Melanocyte of skin (primary cell): ENCODE measurements at places on chromosomes 16 and 17. TPM values are rescaled to one million over a fixed set of nuclear protein-coding genes. Genes with fewer than 3 reads are reported as not detected.

IRX6 gene
- total RNA-seq: 2.7 and 2.8 TPM in 2 replicates

ARL5C gene
- under 0.01 TPM in 1 of 2 replicates, not detected in the other for total RNA-seq

PLK1 gene
- 13.1 and 31.3 TPM in 2 replicates for total RNA-seq

KRT33A gene
- not detected in 2 replicates for total RNA-seq

SLFN5 gene
- total RNA-seq: 51.6 and 125 TPM in 2 replicates

GDPD1 gene
- total RNA-seq: 2.0 and 2.6 TPM in 2 replicates

MED1 gene
- 30.6 and 35.5 TPM in 2 replicates for total RNA-seq

CDC42EP4 gene
- total RNA-seq: 8.5 and 14.0 TPM in 2 replicates

PDILT gene
- not detected in 2 replicates for total RNA-seq

EVI2A gene
- 4.8 and 5.8 TPM in 2 replicates for total RNA-seq

STAT3 gene
- 142 and 175 TPM in 2 replicates for total RNA-seq

TMEM231 gene
- total RNA-seq: 16.3 and 20.1 TPM in 2 replicates

RABEP2 gene
- total RNA-seq: 20.6 and 25.8 TPM in 2 replicates

ST6GALNAC2 gene
- 60.2 and 64.3 TPM in 2 replicates for total RNA-seq

SCIMP gene
- total RNA-seq: not detected in 2 replicates

CCL18 gene
- 2.9 and 3.8 TPM in 2 replicates for total RNA-seq

SRL gene
- total RNA-seq: not detected in 2 replicates

ZNF597 gene
- 2.1 and 2.5 TPM in 2 replicates for total RNA-seq

SALL1 gene
- not detected in 2 replicates for total RNA-seq

VAT1 gene
- 695 and 703 TPM in 2 replicates for total RNA-seq

TMEM204 gene
- 4.9 and 10.3 TPM in 2 replicates for total RNA-seq

QRICH2 gene
- total RNA-seq: 1.0 and 1.1 TPM in 2 replicates

MILR1 gene
- 5.0 and 9.4 TPM in 2 replicates for total RNA-seq

MRC2 gene
- 4.3 and 5.7 TPM in 2 replicates for total RNA-seq

ELOB gene
- 238 and 259 TPM in 2 replicates for total RNA-seq

TBC1D3B gene
- 1.7 TPM in 1 of 2 replicates, not detected in the other for total RNA-seq

BCL6B gene
- total RNA-seq: not detected in 2 replicates

SERPINF2 gene
- total RNA-seq: under 0.01 and 0.46 TPM in 2 replicates

TMEM114 gene
- not detected in 2 replicates for total RNA-seq

CRLF3 gene
- total RNA-seq: 6.9 and 14.5 TPM in 2 replicates

ITGB3 gene
- total RNA-seq: 23.4 and 75.3 TPM in 2 replicates

NUPR1 gene
- total RNA-seq: 2.8 and 5.8 TPM in 2 replicates

MFSD11 gene
- total RNA-seq: 29.3 and 37.4 TPM in 2 replicates

TSPOAP1 gene
- total RNA-seq: 1.8 and 2.8 TPM in 2 replicates

KIF18B gene
- total RNA-seq: 3.8 and 4.4 TPM in 2 replicates

TMEM235 gene
- total RNA-seq: not detected in 2 replicates

SBK1 gene
- under 0.01 TPM in 1 of 2 replicates, not detected in the other for total RNA-seq

CTRB2 gene
- total RNA-seq: not detected in 2 replicates

ADAD2 gene
- total RNA-seq: not detected in 2 replicates

NPIPA8 gene
- total RNA-seq: 0.33 TPM in 1 of 2 replicates, not detected in the other

BRIP1 gene
- 17.6 and 18.4 TPM in 2 replicates for total RNA-seq

CLDN6 gene
- not detected in 2 replicates for total RNA-seq

CKLF gene
- total RNA-seq: 43.7 and 73.1 TPM in 2 replicates
